HTR-8/SVneo (cell line): ENCODE measurements at places on chromosomes 3 and 15.

GRCh38 chr15:65862682-65863081 is 6.6 kb upstream of the RAB11A start:
- DNase-seq = peak; percentile 62

GRCh38 chr15:66879531-66880368 is 177.7 kb downstream of the SMAD6 start:
- DNase-seq = no peak

- no peak for DNase-seq
Observed at GRCh38 chr15:29058903-29059539, 173.2 kb downstream of the APBA2 start.

DNA sequence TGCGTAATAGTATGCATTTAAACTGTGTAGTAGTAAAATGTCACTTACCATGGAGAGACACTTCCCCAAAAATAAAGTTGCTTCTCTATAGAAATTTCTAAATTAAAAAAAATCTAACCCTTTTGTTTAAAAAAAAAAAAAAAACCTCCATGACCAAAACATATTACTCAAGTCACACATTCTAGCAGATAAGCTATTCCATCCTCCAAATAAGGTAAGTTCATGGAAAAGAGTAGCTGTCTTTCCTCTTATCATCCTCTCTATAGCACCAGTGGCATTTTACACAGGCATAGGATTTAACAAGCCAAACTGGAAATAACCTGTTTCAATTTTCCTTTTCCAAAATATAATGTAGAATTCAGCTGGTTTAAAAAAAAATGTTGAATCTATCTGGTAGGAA is 57.4 kb downstream of the LRRFIP2 start:
- no peak for DNase-seq

DNA sequence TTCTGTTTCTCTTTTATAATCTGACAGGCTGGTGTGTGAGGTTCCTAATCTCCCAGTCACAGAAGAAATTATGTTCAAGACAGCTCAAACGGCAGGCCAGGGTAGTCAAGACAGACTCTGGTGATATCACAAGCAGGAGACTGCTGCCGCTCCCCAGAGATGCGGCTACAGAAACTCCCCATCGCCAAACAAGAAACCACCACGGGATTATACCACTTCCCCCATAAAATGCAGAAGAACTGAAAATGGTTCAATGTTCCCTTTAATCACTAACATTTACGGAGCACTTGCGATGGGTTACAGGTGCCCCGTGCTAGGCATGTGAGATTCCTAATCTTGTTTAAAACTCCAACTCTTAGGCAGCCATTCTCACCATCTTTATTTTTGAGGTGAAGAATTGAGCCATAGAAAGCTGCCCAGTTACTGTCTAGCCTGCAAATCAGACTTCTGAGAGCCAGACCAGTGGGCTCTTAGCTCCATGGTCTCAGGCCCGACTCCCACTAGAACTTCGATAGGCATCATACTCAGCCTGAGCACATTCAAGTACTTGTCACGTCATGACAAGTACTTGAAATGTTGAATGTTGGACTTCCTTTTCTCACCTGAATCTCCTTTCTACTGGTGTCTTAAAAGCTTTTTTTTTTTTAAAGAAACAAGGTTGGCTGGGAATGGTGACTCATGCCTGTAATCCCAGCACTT is 58.4 kb downstream of the TBC1D2B start:
- no peak for DNase-seq

DNA sequence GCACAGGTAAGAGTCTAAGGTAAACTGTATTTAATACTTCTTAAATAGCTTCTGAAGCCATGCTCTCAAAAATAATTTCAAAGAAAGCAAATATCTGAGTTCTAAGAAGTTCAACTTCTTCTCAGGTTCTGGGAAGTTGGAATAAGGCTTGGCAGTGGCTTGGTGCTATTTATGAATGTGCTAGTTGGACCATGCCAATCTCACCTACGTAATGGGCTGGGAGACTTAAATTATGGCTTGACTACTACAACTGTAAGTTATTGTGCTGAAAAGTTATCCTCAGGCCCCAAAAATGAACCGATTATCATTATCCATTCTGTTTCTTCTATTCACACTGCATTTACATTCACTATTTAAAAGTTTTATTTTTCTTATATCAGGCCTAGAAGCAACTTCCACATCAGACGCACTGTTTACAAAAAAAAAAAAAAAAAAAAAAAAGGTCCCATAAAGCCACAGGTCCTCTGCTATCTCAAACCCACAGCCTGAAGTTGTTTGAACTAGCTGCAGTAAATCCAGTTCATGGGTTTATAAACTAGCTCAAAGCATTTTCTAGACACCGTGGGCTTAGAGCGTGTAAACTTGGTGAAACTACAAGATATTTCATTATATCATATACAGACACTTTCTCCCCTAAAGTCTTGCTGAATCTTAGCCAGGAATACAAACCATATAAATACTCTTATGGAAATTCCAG is 3.4 kb downstream of the LRIG1 start:
- no peak for DNase-seq

DNA sequence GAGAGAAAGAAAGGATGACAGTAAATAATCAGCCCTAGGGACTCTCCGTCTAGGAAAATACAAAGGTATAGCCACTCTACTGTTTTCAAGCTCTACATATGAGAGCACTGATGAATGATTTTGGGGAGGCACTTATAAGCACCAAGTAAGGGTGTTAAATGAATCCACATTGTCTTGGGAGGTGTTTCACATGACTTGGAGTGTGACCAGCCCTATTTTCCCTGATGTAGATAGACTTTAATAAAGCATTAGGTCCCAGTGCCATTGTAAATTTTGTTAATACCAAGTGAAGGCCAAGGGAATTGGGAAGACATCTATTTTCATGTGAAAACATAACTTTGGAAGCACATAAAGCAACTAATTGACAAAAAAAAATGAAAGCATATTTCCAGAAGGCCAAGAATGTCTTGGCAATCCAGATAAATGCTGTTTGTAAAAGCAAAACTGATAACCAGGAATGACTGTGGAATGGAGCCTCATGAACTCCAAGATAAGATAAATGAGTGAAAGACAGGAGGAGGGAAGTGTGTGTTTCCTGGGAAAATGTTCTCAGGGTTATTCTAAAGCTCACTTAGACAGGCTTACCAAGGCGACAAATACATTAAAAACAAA is 96.0 kb upstream of the MYZAP start:
- DNase-seq = no peak

DNA sequence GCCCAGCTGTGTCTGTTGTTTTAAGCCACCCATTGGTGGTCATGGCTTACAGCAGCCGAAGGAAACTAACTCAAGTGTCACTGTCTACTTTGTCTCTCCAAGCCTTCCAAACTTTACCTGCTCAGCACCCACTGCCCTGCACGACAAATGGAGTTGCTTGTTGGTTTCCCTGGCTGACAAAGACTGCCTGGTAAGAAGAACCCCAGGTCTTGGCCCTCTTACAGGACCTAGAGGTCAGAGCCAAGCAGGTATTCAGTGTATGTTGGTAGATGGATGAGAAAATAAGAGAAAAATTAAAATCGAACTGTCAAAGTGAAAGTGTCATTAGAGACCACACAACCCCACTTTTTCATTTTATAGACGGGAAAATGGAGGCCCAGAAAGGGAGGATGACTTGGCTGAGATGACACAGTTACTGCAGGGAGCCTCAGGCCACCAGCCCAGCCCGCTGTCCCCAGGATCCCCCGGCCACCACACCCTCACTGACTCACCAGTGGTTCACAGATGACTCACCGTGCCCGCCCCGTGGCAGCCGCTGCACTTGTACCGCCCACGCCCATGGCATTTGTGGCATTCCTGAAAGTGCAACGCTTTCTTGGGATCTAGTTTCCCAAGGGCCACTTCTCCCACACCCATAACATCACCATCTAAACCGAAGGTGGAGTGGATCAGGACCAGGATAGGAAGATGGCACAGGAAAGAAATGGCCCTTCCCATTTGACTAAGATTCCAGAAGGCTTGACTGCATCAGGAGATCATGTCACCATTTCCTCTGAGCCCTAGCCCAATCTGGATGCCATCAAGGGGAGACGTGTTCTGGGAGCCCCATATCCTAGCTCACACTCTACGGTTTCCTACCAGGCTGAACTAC is 15.2 kb downstream of the SSUH2 start:
- DNase-seq = peak; percentile 89

DNA sequence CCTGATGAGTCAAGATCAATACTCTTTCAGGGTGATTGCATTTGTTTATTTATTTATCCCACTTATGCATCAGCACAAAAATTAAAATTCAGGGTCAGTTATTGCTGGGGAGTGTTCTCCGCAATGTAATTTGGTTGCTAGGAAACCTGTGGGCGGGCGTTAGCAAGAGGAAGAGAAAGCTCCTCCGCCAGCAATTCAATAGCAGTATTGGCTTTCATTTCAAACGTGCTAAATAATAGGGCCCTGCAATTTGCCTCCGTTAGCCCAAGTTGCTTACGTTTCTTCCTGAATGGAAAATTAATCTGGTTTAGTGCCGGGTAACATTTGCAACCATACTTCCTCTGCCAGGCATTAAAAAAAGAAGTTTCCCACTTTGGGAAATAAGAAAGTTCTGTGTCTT is 35.5 kb upstream of the PLCL2 start:
- no peak for DNase-seq

DNA sequence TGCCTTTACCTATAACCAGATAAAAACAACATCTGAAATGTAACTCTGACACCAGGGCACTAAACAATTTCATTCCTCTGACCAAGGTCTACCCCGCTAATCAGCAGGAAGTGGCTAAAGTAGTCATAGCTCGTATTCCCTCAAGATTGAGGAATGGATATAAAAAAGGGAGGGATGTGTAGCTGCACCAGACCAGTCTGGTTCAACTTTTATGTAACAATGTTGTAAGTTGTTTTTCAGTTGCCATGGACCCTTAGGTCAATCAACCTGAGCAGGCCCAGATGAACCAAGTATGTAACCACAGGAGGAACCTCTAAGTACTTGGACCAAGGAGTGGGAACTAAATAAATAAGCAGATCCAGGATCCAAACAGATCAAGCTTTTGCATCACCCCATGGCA is 28.4 kb upstream of the IFT57 start:
- no peak for DNase-seq

DNA sequence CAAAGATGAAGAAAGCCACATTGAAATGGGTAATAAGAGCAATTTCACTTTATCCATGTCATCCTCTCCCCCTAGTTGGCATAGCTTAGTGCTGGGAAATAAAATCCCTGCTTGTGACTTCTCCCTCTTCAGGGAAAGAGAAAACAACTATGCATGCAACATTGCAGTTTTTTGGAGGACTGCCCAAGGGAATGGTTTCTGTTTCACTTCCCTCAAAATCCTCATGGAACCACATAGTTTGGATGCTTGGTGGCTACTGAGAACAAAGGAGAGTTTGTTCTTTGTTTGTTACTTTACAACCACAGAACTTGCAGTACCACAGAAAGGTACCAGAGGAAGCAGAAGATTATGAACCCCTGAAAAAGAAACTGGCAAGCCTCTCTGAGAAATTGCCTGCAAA is 384.6 kb upstream of the RORA start:
- no peak for DNase-seq
